ENCODE measurements at places on chromosomes 3 and 15. TPM values are rescaled to one million over a fixed set of nuclear protein-coding genes. Genes with fewer than 3 reads are reported as not detected.

Gene CTXND1
- total RNA-seq: 3.7 TPM

Gene CCDC13
- 12.6 TPM for total RNA-seq

Gene SNX33
- total RNA-seq: 44.9 TPM

Gene ITPKA
- not detected for total RNA-seq

Gene DUOXA1
- 2.4 TPM for total RNA-seq

Gene GAP43
- total RNA-seq: 8.5 TPM

Gene SERPINI1
- total RNA-seq: 15.5 TPM

Gene MEGF11
- 7.3 TPM for total RNA-seq

All from tibial nerve (tissue), 4 donors.